ENCODE measurements at places on chromosomes 11 and 22. TPM values are rescaled to one million over a fixed set of nuclear protein-coding genes. Genes with fewer than 3 reads are reported as not detected.

Gene PRDM11
- total RNA-seq: 6.0 TPM

Gene OR8H3
- total RNA-seq: not detected

Gene ZNF70
- total RNA-seq: 2.6 TPM

Gene CD3G
- total RNA-seq: 86.4 TPM

Gene MOGAT2
- not detected for total RNA-seq

Gene RIMBP3B
- 0.20 TPM for total RNA-seq

Gene ARHGAP20
- 0.03 TPM for total RNA-seq

Gene MUC5AC
- total RNA-seq: under 0.01 TPM

Gene SYT13
- total RNA-seq: not detected

Gene SUSD2
- 1.6 TPM for total RNA-seq

Gene MAJIN
- total RNA-seq: not detected

Gene APOL5
- not detected for total RNA-seq

Gene TOMM22
- 247 TPM for total RNA-seq

Gene NXPE2
- total RNA-seq: not detected

Gene TMEM132A
- 0.84 TPM for total RNA-seq

Gene IGLL1
- total RNA-seq: not detected

Gene GSC2
- total RNA-seq: not detected

Gene APOL1
- 39.8 TPM for total RNA-seq

Gene PARVG
- total RNA-seq: 32.5 TPM

Gene CRYBB3
- 0.38 TPM for total RNA-seq

Gene PC
- total RNA-seq: 20.0 TPM

Gene ARRB1
- total RNA-seq: 18.8 TPM

Gene TSGA10IP
- total RNA-seq: not detected

Gene ANKK1
- 0.16 TPM for total RNA-seq

Gene BIRC3
- 92.4 TPM for total RNA-seq

Gene CEND1
- 1.8 TPM for total RNA-seq

Gene CCDC81
- total RNA-seq: 0.38 TPM

Gene ACTN3
- not detected for total RNA-seq

Gene MMP12
- not detected for total RNA-seq

Gene KDM4E
- not detected for total RNA-seq

Gene PMM1
- 17.1 TPM for total RNA-seq

Gene GGTLC2
- not detected for total RNA-seq

Gene KRTAP5-10
- not detected for total RNA-seq

Gene SCO2
- 14.2 TPM for total RNA-seq

Gene ESAM
- 0.40 TPM for total RNA-seq

Gene HORMAD2
- not detected for total RNA-seq

Gene KIRREL3
- not detected for total RNA-seq

Gene NLRP14
- total RNA-seq: not detected

Gene CD82
- total RNA-seq: 364 TPM

Gene OR6X1
- not detected for total RNA-seq

Gene SYT7
- total RNA-seq: 0.35 TPM

Gene FEN1
- total RNA-seq: 92.8 TPM

Gene MICAL3
- total RNA-seq: 35.1 TPM

Gene UBQLNL
- total RNA-seq: not detected

Gene ACRV1
- not detected for total RNA-seq

Gene GLYAT
- not detected for total RNA-seq

Gene GGTLC3
- total RNA-seq: not detected

Gene POLR2L
- 183 TPM for total RNA-seq

Gene OR4C16
- total RNA-seq: not detected

Gene P4HA3
- total RNA-seq: not detected

Gene FGF3
- not detected for total RNA-seq

Gene C11orf86
- not detected for total RNA-seq

Gene MAPK11
- 10.1 TPM for total RNA-seq

Gene KCNE3
- total RNA-seq: not detected

Gene NDUFC2
- total RNA-seq: 246 TPM
